Testis (tissue), 5 donors: ENCODE measurements at places on chromosomes 5 and 9.
A peak's percentile ranks its signal among the peaks of the same experiment; 100 is the strongest.

DNA sequence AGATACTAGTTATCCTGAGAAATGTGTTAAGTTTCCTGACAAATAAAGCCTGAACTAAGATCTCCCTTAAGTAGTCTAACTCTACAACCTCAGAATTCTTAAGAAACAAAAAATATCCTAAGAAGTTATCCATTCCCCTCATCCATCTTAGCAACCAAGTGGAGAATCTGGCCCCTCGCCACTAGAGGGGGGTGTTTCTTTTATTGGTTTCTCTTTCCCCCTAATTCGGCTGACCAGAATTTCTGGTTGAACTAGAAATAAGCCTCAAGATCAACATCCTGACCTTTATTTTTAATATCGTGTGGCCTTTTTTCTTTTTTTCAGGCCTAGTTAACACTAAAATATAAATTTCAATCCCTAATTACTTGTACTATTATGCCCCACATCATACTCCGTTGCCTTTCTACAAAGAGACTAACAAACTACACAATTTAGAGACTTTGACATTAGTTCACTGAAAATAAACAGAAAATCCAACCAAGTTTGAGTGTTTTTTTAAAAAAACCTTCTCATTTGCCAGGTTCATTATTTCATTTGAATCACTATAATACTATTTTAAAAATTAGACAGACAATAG lies 14.3 kb upstream of the NR4A3 start:
- DNase-seq = peak; percentile 82

GRCh38 chr5:181042036-181042713 lies 2.1 kb downstream of the BTNL9 start:
- DNase-seq = no peak

GRCh38 chr9:90974016-90974415 lies 172.4 kb downstream of the SYK start:
- no peak for DNase-seq

- DNase-seq = no peak
Measured at GRCh38 chr5:160935776-160936175, 83.8 kb upstream of the ATP10B start.

DNA sequence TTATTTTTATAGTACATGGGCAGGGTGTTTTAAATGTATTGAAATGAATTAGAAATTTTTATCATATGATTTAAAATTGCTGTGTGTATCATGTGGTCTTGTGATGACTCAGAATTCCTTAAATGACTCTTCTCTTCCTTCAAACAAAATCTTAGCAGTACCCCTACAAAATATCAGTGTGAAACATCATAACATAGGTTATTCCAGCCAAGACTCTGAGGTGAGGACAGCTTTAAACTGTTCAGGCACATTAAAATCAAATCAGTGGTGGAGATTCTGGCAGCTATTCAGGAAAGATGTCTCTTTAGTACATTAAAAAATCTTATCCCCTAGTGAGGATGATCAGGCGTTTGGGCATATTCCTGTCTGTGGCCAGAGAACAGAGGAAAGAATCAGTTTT lies 174.0 kb downstream of the MAN2A1 start:
- DNase-seq = no peak

DNA sequence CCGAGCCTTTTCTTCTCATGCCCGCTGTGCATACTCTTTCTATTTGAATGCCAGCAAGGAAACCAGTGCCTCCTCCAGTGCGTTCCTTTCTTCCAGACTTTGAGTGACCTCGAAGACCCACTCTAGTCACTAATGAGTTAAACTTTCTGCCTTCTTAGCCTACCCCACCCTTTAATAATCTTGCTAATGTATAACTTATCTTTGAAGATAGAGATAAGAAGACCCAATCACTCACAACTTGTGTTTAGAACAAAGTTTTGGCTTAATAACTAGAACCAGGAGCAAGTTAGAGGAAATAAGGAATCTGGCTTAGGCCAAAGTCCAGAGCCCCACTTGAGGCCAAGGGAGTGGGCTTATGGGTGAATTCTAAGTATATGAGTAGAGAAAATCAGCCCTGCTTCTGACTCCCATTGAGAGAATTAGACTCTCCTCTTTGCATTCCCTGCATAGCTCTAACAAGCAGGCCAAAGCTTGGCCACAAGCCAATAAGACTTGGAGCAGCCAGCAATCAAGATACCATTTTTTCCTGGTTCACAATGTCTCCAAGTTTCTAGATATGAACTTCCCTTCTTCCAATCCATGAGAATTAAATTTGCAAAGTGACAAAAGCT lies 181.5 kb upstream of the PIK3R1 start:
- DNase-seq = peak; percentile 91

DNA sequence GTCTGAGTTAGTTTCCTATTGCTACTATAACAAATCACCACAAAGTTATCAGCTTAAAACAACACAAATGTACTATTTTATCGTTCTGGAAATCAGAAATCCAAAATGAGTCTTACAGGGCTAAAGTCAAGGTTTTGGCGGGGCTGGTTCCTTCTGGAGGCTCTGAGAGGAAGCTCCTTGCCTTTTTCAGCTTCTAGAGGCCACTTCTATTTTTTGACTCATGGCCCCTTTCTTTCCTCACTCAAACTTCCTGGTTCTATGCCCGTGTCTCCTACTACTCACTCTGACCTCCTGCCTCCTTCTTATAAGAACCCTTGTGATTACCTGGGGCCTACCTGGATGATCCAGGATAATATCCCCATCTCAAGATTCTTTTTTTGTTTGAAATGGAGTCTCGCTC lies 48.2 kb downstream of the GABBR2 start:
- DNase-seq = no peak

DNA sequence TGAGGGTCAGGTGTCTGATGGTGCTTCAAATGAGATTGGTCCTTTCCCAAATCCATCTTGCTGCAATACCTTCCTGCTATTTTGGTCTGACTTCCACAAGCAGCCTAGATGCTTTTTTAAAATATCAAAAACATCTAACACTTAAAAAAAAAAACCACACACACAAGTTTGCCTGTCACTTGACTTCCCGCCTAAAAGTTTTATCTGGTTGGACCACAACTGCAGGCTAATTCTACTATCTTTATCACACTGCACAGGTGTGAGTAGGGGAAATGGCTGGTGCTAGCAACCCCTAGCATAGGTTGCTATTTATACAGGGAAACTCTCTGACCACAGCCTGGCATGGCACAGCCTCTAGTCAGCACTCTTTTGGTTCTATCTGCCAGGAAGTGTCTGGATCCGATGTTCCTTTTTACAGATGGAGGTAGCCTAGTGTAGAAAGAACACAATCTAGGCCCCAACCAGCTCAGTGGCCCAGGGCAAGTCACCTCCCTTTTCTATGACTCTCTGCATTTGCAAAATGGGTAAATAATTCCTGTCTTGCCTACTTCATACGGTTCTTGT lies at the start of gene HEMGN:
Gene HEMGN (minus strand): TSS at position 92 of the 564 bp plus-strand sequence. CDS start 36 bp downstream, at position 56.
- DNase-seq = no peak
